ENCODE measurements at places on chromosomes 7 and 10. TPM values are rescaled to one million over a fixed set of nuclear protein-coding genes. Genes with fewer than 3 reads are reported as not detected.

The MYL7 gene
- not detected for total RNA-seq

The SKAP2 gene
- 46.6 TPM for total RNA-seq

The AIFM2 gene
- 21.8 TPM for total RNA-seq

The C7orf57 gene
- not detected for total RNA-seq

The ABCC2 gene
- 0.64 TPM for total RNA-seq

The SUN1 gene
- total RNA-seq, result 149 TPM

The NRBF2 gene
- total RNA-seq, result 26.1 TPM

The WNT8B gene
- not detected for total RNA-seq

The SOSTDC1 gene
- total RNA-seq, result 7.1 TPM

The CEP55 gene
- 2.0 TPM for total RNA-seq

The SCIN gene
- 95.5 TPM for total RNA-seq

The TMEM273 gene
- 8.4 TPM for total RNA-seq

Data from left colon (tissue), 2 donors.